Activated CD4-positive, alpha-beta T cell treated with anti-CD3 and anti-CD28 coated beads, Interleukin-2, amount 50 U/mL, for 4 hours (primary cell): ENCODE measurements at places on chromosomes 16 and 17.

DNA sequence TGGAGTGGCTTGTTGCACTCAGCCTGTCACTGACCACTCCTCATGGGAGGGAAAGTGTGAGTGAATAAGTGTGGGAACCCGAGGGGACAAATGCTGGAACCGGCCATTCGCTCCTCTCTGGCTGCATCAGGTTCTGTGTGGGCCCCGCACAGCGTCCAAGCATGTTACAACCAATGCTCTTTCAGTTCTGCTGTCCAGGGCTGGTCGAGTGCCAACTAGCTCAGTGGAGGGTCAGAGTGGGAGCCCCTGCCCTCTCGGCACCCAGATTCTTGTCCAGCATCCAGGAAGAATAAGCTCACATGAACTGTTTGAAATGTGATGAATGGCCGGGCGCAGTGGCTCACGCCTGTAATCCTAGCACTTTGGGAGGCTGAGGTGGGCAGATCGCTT, 48.3 kb upstream of the FBXO47 start:
- DNase-seq: no peak

DNA sequence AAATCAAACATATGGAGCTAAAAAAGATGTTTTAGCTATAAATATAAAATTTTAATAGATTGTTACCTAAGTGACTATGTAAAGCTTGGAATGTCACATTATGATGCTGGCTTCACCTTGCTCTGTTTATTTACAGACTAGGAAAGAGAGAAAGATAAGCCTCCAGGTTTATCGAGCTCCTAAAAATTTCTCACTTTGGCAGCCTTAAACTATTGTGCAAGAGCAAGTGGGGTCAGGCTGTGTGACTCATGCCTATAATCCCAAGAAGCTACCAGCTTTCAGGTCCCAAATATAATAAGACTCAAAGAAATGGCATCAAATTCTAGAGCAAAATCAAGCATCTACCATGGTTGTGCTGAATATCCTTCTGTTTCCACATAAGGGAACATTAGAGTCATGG, 34.3 kb upstream of the PRSS54 start:
- no peak for DNase-seq

DNA sequence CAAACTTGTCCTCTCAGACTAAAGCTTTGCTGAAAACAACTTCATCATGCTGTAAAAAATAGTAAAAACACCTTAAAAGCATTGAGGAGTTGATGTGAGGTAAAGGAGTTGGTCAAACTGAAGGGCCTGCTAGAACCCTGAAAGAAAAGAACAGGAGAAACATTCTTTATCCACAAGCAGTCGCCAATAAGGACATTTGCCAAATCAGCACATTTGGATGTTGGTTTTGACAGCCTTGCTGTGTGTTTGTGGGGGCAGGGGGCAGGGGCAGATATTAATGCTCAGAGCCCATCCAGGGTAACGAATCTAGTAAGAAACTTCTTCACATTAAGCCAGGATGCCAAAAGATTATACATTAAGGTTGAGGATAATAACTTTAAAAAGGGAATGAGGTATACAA, 399.9 kb upstream of the ZFHX3 start:
- no peak for DNase-seq

DNA sequence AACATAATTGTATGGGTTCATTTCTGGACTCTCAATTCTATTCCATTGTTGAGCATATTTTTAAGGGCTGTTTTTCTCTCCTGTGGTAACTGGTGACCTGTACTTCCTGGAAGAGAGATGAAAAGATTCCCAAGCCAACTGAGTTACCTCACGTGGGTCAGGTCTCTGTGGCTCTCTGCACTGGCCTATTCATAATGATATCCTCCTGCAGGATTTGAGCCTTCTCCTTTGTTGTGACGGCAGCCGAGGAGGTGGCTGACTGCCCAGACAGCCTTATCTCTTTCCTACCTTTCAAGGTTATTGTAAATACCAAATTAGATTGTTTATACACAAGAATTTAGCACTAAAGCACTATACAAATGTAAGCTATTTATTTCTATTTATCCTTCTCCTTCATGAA, 2.7 kb upstream of the ACE start:
- no peak for DNase-seq

GRCh38 chr16:53821487-53821886, 117.5 kb downstream of the FTO start:
- no peak for DNase-seq

DNA sequence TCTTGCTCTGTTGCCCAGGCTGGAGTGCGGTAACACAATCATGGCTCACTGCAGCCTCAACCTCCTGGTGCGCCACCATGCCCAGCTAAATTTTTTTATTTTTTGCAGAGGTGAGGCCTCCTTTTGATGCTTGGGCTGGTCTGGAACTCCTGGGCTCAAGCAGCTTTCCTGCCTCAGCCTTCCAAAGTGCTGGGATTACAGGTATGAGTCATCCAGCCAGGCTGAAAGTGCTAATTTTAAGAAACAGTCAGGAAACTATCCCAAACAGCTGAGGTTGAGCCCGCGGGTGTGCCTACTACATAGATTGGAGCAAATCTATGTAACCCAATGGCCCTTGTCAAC, 738 bp upstream of the XPO6 start:
- DNase-seq: no peak

DNA sequence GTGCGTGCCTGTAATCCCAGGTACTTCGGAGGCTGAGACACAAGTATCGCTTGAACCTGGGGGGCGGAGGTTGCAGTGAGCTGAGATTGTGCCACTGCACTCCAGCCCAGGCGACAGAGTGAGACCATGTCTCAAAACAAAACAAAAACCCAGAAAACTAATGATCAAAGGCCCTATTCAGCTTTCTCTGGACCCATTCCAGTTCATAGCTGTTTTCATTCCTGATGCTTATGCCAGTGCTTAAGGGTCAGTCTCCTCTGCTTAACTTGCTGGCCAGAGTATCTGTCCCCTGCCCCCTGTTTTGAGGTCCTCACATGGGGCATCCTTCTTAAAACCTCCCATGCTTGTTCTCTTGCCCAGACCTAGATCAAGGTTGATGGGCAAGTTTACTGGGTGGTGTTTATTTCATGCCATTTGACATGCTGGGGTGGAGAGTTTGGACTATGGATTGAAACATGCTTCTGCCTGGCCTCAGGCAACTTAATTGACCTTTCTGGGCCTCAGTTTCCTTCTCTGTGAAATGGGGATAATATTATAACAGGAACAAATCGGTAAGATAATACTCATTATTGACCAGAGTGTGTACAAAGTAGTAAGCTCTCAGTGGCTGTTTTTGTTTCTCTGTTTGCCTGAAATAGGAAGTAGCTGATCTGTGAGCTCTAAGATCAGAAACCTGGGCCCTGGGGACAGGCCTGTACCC, 369.8 kb downstream of the CPPED1 start:
- DNase-seq: no peak

GRCh38 chr17:82267575-82268379, 5.7 kb downstream of the CSNK1D start:
- peak; percentile 38 for DNase-seq

DNA sequence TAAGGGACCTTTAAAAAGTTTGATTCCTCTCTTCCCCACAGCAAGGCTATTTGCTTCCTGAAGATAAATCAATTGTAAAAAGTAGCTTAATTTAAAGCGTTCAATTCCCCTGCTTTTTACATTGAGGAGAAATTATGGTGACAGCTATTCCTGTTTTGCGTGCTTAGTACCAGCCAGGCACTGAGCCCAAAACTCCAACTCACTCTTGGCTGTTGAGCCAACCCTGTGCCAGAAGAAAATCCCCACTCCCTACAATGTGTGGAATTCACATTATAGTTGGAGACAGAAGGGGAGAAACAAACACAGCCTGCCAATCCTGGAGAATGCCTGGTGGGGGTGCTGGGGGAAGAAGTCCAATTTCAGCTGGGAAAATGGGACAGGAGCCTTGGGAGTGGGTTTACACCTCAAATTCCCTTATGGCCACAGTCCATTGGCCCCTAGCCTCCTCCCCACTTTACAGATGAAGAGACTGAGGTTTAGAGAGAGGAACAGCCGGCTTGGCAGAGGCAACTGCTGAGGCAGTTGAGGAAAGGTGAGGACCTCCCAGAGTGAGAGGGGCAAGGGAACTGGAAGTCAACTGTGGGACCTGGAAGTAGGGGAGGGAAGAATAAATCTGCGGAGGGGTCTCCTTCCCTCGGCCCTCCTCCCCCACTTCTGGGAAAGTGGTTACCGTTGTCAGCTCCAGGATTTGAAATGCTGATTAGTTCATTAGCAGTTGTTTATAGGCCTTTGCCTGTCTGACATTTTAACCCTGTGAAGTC, 26.1 kb downstream of the CDH1 start:
- no peak for DNase-seq

- no peak for DNase-seq
These were observed 14.3 kb downstream of the POLR3E start for GRCh38 chr16:22311520-22311919.

- no peak for DNase-seq
These were observed 62.9 kb downstream of the SPECC1 start for GRCh38 chr17:20071824-20072691.

DNA sequence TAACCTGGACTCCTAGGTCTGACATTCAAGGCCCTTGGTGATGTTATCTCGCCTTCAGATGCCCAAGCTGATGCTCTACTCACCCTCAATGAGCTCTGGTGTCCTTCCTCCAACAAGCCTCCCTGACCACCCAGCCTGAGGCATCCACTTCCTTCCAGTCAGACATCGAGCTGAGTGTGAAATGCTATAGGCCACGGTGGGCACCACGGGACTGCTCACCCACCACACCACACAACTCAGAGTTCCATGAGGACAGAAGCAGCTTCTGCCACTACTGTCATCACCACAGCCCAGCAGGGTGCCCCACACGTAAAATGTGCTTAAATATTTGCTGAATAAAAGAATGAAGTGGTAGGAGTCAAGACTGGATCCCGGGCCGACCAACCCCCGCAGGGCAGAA, 12.0 kb downstream of the CREBBP start:
- DNase-seq: no peak

GRCh38 chr16:3388325-3388724, 12.5 kb downstream of the ZSCAN32 start:
- DNase-seq: no peak

- no peak for DNase-seq
These were observed 69.8 kb upstream of the METRNL start for GRCh38 chr17:83009414-83010205.

DNA sequence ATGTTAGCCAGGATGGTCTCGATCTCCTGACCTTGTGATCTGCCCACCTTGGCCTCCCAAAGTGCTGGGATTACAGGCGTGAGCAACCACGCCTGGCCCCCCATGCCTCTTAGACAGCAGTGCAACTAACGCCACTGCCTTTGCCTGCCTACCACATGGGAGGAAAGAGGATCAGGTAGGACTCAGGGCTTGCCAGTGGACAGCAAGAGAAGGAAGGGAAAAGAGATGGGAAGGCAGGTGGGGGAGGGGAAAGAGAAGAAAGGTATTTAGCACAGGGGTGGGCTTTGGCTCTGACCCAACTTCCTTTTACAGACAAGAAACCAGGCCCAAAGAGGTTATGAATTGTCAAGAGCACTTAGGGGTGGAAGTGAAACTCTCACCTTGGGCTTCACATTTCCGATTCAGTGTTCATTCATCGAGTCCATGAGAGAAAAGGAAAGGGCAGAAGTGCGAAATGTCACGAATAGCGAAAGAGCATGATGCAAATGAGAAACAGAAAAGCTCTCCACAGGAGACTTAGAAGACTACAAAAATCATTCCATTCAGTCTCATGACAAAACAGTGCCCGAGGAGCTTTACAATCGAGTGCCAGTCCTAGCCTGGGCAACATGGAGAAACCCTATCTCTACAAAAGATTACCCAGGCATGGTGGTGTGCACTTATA, 36.4 kb downstream of the CDK5R1 start:
- DNase-seq: no peak

DNA sequence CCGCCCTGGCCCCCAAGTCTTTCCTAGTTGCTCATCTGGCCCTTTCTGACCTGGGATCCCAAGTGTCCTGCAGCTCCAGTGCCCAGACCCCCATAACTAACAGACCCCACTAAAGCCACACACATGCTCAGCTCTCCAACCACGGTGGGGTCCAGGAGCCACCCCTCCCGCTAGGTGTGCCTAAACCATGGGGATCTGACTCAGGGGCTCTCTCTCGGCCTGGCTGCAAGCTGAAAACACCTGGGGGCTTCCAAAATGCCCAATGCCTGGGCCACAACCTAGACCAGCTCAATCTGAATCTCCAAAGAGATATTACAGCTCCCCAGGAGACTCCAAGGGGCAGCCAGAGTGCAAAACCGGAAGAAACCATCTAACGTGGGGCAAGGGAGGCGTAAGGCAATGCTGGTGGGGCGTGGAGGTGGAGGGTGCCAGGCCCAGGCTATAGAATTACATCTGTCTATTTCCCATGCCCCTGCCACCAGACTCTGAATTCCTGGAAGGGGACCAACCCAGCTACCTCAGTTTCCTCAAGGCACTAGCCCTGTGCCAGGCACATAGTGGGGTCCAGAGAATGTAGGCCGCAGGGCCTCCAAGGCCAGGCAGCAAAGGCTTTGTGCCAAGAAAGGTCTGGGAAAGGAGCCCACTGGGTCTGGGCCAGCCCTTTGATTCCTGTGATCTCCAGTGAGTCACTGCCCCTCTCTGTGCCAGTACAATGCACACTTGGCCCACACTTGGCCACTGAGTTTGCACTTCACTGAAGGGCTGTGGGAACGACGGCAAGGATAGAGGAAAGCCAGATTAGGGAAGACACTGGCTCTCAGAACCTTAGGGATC, 3.3 kb downstream of the CD2BP2 start:
- DNase-seq: no peak

GRCh38 chr16:75584108-75584507, 17.9 kb downstream of the GABARAPL2 start:
- DNase-seq: no peak

GRCh38 chr16:59067205-59067604, 333.1 kb upstream of the GOT2 start:
- no peak for DNase-seq

- no peak for DNase-seq
These were observed 88.5 kb upstream of the HNF1B start for GRCh38 chr17:37833237-37833859.

- DNase-seq: no peak
These were observed 115.7 kb downstream of the TMEM114 start for GRCh38 chr16:8474587-8474986.

DNA sequence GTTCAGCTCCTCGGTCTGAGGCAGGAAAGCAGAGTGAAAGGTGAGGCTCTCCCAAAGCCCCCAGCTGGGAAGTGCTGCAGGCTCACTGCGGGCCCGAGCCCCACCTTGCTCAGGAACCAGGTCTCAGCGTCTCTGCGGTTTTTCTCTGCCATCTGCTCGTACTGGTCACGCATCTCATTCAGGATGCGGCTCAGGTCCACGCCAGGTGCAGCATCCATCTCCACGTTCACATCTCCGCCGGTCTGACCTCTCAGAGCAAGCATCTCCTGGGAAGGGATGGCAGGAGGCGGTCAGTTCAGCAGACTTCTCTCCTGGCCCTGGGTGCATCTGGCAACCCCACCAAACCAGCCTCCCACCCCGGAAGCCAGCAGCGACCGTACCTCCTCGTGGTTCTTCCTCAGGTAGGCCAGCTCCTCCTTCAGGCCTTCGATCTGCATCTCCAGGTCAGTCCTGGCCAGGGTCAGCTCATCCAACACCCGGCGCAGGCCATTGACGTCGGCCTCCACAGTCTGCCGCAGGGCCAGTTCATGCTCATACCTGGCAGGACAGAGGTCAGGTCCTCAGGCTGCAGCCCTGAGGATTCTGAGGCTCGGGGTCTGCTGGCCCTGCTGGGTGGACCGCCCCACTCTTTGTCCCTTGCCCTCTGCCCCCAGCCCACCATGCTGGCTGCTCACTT, 1.5 kb downstream of the KRT16 start:
- no peak for DNase-seq

- DNase-seq: no peak
These were observed 290 bp downstream of the TLCD1 start for GRCh38 chr17:28725660-28726225.

- no peak for DNase-seq
These were observed 7.7 kb downstream of the TNS4 start for GRCh38 chr17:40493697-40494096.

GRCh38 chr17:83062818-83063671, 16.4 kb upstream of the METRNL start:
- no peak for DNase-seq
